RKO (cell line): ENCODE measurements at places on chromosomes 4 and X.

- no peak for DNase-seq
Observed at GRCh38 chr4:13918991-13919441, 291.5 kb upstream of the BOD1L1 start.

- DNase-seq, result no peak
Observed at GRCh38 chrX:153551135-153551534, 33.7 kb downstream of the ATP2B3 start.

DNA sequence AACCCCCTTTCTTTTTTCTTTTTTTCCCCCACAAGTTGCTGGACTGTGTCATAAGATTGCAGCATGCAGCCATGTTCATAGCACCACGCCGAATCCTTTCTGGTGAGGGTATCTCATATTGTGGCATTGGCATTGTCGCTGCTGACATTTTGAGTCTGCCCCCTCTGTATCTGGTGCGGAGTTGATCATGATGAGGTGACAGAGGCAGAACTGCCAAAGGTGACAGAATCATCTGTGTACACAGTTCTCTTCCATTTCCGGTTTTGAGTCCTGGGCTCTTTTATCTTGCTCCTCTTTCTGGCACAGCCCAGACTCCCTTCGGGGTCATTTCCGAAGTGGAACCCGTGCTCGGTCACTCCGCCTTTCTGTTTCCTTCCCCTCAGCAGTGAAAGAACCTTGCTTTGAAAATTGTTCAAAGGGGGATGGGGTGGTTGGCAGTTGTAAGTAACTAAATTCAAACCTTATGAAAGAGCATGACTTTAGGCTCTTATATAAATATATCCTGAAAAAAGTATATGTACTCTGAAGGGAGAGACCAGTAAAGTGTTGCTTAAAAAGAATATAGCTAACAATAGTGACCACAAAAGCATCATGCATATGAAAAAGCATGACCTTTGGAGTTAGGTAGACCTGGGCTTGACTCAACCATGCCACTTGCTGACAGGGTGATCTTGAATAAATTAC, 55.0 kb upstream of the BMP2K start:
- DNase-seq, result no peak

- no peak for DNase-seq
Observed at GRCh38 chr4:54539500-54540029, 118.2 kb upstream of the KIT start.

DNA sequence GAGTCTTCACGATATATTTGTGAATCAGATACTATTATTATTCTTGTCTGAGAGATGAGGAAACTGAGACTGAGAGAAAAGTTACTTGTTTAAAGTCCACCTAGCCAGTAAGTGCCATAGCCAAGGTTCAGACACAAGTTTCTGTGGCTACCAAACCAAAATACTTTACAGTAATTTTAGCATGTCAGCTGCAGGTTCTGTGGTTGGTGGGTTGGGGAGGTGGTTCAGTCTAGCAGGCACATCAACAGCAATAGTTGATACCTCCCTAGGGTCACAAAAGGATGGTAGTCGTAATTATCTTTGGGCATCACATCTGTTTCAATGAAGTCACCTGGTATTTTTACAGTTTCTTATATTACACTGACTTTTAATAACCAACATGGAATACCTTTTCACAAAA, 35.6 kb upstream of the EDA2R start:
- no peak for DNase-seq

DNA sequence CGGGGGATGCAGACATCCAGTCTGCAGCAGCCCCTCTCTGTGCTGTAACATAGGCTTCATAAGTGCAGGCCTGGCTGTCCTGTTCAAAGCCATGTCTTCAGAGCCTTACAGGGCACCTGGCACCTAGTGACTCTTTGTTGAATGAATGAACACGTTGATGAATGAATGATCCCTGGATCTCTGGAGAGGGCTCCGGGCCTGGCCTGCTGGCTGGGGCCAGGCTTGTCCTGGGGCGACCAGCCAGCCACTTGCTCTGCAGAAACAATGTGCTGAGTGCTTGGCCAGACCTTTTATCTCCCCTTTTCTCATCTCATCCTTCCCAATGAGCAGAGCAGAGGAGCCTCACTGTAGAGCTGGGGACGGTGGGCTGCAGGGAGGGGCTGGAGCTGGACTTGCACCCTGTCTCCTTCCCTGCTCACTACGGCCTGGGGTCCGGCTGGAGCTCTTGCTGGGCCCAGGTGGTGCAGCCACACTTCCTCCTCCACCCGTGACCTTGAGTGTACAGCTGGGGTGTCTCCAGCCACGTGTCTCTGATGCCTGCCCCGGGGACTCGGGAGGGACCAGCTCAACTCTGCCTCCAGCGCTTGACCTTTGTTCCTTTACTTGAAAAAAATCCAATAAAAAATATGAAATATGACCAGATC, 77.9 kb downstream of the PSAPL1 start:
- DNase-seq, result no peak

DNA sequence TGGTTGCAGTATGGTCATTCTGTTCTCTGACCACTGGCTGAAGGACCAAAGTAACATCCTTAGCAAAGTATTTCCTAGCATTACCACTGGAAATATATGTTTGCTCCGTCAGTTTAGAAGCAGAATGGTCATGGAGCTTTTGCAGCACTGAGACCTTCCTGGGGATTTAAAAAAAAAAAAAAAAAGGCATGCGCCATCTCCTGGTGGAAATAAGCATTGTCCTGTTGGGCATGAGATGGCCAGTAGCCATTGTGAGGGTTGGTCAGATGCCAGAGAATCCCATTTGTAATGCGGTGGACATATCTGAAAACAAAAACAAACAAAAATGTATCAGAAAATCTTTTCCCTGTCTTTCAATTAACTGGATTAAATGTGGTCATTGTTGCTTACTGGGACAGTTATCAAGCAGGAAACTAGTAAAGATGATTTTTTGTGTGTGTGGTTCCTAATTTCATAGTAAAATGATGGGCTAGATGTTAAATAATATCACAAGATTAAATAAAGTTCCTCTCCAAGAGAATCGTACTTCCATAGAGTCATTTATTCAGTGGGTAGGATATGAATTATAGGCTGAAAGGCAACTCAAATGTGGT, 139.6 kb downstream of the SOWAHB start:
- DNase-seq, result peak; percentile 65

DNA sequence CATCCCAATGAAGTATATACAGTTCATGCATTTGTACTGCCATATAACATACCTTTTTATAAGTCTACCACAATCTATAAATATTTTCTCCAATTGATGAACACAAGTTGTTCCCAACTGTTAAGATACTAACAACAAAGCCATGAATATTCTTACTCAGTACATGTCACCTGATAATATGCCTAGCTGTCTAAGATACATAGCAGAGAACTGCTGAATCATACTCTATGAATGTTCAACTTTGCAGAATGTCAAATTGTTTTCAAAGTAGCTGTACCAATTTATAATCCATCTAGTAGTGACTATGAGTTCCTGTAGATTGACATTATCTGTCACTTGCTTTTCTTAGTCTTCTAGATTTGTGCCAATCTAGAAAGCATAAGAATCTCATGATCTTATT, 84.9 kb downstream of the RAB28 start:
- DNase-seq, result peak; percentile 19
